Hypothalamus (tissue), 51 donors: ENCODE measurements at places on chromosomes 5 and 9.

DNA sequence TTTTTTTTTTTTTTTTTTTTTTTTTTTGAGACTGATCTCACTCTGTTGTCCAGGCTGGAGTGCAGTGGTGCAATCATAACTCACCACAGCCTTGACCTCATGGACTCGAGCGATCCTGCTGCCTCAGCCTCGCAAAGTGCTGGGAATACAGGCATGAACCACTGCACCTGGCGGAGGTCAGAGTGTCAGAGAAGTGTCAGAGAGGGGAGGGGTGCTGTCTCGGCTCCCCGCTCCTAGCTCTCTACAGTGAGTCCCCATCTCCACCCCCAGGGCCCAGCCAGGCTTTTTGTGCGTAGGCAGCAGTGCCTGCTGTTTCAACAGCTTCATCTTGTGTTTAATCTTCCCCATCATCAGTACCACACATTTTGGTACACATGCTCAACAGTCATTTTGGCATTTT lies 38.3 kb downstream of the SAR1B start:
- DNase-seq = no peak

DNA sequence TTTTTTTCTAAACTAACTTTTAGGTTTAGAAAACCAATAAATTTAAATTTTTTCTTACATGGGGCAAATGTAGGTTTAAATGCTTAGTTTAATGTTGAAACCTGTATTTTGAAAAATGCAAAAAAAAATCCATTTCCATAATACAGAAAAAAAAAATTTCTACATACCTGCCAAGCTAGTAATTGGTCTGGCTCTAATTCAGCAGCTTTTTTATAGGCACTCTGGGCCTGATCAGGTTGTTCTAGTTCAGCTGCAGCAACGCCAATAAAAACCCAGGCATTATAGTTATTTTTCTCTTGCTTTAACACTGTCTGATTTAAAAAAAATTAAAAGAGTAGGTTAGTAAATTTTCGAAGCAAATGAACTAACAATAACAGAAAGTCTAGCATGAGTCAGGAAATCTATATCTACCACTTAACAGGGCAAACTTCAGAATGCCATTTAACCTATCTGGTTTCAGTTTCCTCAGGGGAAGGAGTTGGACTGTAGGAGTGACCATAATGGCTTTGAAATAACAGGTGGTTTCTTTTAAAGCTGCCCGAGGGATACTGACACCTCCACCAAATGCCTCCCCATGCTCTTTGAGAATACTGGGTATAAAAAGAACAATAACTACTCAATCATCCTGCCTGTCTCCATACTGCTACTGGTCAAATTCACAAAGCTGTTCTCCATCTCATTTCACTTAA lies 11.6 kb downstream of the SKIC3 start:
- no peak for DNase-seq

DNA sequence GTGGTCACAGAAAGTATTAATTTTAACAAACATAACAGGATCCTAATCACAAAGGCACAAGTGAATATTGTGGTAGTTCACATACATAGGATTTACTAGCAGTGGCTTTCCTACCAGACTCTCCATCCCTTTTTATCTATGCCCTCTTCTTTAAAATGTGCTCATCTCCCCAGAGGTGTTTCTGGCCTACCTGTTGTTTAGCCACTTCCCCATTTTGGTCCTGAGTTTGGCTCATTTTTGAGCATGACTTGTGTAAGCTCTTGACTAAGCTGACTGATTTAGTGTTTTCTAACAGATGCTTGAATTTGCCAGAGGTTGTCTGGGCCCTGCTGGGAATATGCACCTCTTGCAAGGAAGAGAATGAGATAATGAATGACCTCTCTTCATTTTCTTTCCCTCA lies 517.7 kb upstream of the CLINT1 start:
- no peak for DNase-seq

- DNase-seq = peak; percentile 29
Observed at GRCh38 chr5:36875051-36875789, 1.3 kb upstream of the NIPBL start.

- DNase-seq = no peak
Observed at GRCh38 chr5:134142806-134143205, 28.3 kb downstream of the TCF7 start.

DNA sequence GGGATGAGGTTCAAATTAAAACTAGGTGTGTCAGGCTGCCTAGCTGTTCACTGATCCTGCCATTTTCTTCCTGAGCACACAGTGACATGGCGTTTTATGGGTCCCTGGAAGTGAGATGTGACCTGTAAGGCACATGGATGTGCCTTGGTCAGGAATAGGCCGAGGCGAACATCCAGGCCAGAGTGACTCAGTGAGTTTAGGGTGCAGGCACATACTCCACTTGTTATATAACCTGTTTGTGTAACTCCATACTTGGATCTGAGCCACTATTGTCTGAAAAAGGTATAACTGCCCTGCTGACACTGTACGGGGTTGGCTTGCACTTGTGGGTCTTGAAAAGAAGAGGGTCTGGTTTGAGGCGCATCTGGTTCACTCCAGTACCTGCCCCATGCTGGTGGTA lies 150.1 kb upstream of the ADAMTS16 start:
- DNase-seq = no peak

- DNase-seq = no peak
Observed at GRCh38 chr5:36701085-36701698, 94.8 kb downstream of the SLC1A3 start.
